CD8-positive, alpha-beta T cell (primary cell): ENCODE measurements at places on chromosomes 1 and 21.

- no peak for DNase-seq
Measured at GRCh38 chr1:85319931-85320330, 43.5 kb upstream of the BCL10 start.

- DNase-seq = no peak
Measured at GRCh38 chr21:44363278-44363677, 9.9 kb downstream of the TRPM2 start.

- peak; percentile 41 for DNase-seq
Measured at GRCh38 chr21:31974454-31974985, 101.7 kb downstream of the HUNK start.

DNA sequence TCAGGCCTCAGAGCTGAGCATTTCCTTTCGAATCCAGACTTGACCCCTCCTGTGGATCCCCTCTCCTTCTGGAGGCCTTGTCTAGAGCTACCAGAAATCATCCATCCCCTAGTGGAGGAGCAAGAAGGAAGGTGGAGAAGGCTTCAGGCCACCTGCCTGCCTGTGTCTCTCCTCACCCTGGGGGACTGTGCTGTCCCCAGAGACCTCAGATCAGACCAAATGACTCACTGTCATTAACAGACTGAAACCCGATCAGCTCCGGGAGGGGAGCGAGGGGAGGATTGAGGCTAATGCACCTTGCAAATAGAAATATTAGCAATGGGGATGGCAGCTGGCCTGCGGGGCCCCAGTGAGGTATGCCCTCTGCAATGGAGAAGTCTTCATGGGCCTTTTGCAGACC, 2.1 kb downstream of the MYBPH start:
- no peak for DNase-seq

DNA sequence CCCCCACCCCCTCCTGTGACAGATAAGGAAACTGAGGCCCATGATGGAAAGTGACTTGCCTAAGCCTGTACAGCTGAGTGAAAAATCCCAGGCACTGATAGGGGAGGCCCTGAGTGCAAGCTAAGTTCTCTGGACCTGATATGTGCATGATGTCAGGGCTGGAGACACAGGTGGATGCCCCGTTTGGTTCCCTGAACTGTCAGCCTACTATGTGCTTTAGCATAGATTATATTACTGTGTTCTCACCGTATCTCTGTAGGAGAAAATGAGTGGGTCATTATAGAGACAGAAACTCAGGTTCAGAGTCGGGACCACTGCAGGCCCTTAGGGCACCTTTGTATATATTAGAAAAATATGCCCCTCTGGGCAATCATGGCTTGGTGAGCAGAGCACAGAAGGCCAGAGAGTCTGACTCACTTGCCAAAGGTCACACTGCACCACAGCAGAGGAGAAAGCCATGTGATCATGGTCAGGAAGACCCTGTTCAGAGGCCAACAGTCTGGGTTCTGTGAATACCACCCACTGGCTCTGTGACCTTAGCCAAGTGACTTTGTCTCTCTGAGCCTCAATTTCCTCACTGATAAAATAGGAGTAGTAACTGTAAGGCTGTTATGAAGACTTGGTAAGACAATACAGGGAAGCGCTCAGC, 145.8 kb upstream of the WNT4 start:
- DNase-seq = no peak
